ENCODE measurements at places on chromosomes 2 and 18. TPM values are rescaled to one million over a fixed set of nuclear protein-coding genes. Genes with fewer than 3 reads are reported as not detected.

DNA sequence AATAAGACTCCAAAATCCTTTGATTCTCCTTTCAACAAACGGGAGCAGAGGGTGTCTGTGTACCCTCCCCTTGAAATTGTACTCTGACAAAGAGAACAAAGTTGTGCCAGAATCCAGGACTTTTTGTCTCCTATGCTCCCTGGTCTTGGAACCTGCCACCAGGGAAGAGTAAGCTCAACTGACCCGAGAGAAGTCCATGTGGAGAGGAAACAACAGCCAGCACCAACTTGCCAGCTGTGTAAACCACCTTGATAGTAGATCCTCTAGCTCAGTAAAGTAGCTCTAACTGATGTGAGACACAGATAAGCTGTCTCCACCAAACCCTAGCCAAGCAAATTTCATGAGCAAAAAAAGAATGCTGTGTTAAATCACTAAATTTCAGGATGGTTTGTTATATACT, 46.9 kb downstream of the LNPK start:
- DNase-seq, result no peak

DNA sequence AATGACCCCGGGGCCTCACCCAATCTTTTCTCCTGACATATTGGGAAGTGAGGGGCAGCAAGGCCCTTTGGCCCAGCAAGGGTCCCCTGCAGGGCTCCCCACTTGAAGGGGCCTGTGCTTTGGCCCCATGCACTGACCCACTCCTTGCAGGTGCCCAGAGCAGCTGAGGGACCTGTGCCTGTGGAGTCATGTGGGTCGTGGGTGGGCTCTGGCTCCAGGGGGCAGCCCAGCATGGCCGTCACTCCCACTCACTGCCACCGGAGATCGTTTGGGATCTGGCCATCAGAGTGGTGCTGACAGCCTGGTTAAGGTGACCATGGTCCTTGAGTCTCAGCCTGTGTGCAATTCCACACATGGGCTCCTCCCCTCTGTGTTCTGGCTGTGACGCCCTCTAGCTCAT, 31.7 kb upstream of the APCDD1 start:
- DNase-seq, result no peak

The MYOM1 gene
- 41.9 TPM for total RNA-seq

DNA sequence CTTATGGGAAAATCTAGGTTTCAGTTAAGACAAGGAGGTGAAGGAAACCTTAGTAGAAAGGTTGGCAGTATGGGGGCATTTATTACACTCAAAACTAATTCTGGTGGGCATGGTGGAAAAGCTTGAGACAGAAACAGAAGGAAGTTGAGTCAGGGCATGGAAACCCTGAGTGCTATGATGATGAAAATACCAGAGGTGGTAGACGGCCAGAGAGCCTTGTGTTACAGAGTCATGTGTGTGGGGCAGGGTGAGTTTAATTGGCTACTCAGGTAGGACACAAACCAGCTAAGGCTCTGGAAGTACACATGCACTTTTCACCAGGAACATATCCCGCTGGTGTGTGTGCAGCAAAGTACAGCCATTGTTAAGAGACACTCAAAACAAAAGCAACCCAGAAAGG, 20.7 kb upstream of the FAM136A start:
- DNase-seq, result no peak

The EPB41L3 gene
- 52.3 TPM for total RNA-seq

- no peak for DNase-seq
Observed at GRCh38 chr18:2050702-2051201, 520.6 kb downstream of the METTL4 start.

GRCh38 chr18:58611395-58612131, 17.3 kb downstream of the ALPK2 start:
- DNase-seq, result no peak

GRCh38 chr2:29620890-29621289, 300.5 kb downstream of the ALK start:
- no peak for DNase-seq

- no peak for DNase-seq
Observed at GRCh38 chr2:207600231-207600630, 25.0 kb downstream of the METTL21A start.

- no peak for DNase-seq
Observed at GRCh38 chr2:133434959-133435668, 133.1 kb downstream of the NCKAP5 start.

- DNase-seq, result peak; percentile 73
Observed at GRCh38 chr2:24435391-24436316, 55.4 kb upstream of the NCOA1 start.

- DNase-seq, result no peak
Observed at GRCh38 chr2:118190474-118190873, 102.2 kb downstream of the INSIG2 start.

The TMEM200C gene
- total RNA-seq, result 2.2 TPM

GRCh38 chr2:228767196-228767595, 503.9 kb downstream of the PID1 start:
- DNase-seq, result no peak

GRCh38 chr2:25421820-25422411, 80.2 kb upstream of the DNMT3A start:
- DNase-seq, result no peak

DNA sequence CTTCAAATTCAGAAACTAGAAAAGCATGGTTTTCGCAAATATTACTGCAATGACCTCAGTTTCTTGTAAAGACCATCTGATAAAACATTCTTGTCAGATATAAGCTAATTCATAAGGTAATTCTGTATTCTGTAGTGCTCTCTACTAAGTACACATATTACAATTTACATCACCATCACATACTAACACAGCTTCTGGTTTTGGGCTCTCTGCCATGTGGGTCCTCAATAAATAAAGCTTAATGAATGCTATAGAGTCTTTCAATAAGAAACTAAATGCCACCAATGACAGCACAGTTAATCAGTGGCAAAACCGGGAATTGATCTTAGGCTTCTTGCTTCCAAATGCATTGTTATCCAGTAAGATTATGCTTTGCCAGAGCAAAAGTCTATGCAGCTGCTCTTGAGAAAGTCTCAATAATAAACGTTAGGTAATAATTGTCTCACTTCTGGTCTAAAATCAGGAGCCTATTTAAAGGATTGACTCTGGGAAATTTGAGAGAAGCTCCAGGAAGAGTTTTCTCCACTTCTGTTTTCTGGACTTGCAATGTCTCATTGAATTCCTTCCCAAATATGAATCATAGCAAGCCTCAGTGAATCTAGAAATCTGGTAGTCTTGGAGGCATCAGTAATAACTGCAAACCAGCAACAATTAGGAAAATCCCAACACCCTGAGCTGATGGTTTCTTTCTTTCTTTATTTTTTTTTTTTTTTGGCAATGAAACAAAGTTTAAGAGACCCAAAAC, 67.9 kb upstream of the RAPGEF4 start:
- DNase-seq, result no peak

The TCF23 gene
- 0.85 TPM for total RNA-seq

GRCh38 chr18:8814206-8814605, 108.8 kb downstream of the MTCL1 start:
- DNase-seq, result no peak

The GRHL1 gene
- total RNA-seq, result 15.9 TPM

The MOGAT1 gene
- not detected for total RNA-seq

GRCh38 chr2:178498137-178498536, 17.9 kb downstream of the PLEKHA3 start:
- DNase-seq, result no peak

- DNase-seq, result no peak
Observed at GRCh38 chr18:77208964-77209363, 40.7 kb upstream of the GALR1 start.

The KLHL14 gene
- 1.5 TPM for total RNA-seq

- DNase-seq, result no peak
Observed at GRCh38 chr18:44835703-44836102, 155.0 kb downstream of the SETBP1 start.

The KCNJ3 gene
- total RNA-seq, result 2.3 TPM

The TTL gene
- 37.2 TPM for total RNA-seq

- no peak for DNase-seq
Observed at GRCh38 chr2:110816404-110817365, 84.3 kb downstream of the ACOXL start.

DNA sequence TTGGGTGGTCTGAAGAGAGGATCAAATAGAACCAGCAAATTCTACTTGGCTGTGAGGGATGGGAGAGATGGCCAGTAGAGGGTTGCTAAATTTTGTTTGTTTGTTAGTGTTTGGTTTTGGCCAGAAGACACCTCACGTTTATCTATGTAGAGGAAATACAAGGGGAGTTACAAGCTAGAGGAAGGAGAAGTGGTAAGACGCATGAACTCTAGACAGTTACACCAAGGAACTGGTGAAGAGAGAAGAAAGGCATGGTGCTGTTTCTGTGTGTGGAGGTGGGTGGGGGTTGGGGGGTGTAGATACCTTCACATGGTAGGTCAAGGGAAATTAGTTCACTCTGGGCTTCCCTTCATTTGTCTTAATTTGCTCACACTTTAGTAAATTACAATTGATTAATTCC, 25.6 kb downstream of the RASGRP3 start:
- no peak for DNase-seq

DNA sequence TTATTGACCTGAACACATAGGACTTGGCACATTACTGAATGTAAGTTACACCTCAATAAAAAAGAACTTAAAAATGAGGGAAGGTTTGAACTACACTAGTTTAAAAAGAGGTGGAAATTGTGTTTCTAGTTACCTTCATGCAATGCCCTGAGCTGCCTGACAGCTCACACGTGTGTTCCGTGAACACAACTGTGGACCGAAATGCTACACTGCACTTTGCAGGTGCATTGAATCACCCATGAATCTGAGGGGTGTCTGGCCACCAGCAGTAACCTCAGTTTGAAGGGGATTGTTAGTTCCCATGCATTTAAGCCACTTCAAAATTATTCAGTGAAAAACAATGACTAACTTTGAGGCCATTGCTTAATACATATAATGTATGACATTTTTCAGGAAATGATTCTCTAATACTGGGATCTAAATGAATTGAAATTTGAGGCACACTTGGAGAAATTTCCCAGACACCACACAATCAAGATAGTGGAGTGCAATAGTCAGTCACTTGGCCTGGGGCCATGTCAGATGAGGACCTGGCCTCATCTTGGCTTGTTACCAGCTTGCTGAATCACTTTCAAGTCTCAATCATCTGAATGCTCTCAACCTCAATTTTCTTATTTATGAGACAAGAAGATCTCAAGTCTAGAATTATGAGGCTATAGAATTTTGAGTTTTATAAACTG, 59.3 kb downstream of the MYL12B start:
- no peak for DNase-seq

DNA sequence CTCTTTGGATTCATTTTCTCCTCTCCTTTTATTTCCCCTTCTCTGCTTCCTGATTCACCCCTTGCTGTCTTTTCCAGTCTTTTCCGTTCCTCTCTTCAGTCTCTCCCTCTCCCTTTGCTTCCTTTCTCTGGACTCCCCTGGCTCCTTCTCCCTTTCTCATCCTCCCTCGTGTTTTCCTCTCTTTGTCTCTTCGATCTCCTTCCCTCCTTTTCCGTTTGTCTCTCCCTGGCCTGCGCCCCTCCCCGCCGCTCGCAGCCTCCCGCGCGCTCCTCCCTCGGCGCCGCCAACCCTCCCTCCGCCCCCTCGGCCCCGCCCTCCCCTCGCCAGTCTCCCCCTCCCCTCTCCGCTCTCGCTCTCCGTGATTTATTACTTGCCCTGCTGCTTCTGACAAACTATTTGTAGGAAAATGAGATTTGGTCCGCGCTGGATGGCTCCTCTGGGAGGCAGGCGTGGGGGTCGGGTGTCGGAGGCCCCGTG, 46.0 kb upstream of the PAX8 start:
- DNase-seq, result peak; percentile 72

DNA sequence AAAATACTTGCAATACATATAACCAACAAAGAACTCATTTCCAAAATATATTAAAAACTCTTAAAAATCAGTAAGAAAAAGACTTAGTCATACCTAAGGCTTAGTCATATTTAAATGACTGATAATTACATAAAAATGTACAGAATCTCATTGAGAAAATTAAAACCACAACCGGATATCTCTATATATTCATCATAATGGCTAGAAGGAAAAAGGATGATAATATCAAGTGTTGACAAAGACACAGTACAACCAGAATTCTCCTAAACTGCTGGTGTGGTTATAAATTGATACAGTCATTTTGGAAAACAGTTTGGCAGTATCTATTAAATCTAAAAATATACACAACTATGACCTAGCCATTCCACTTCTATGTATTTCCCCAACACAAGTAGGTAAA, 27.1 kb upstream of the IHH start:
- DNase-seq, result no peak

The MAPK4 gene
- total RNA-seq, result 3.6 TPM

The SLC9A4 gene
- 2.9 TPM for total RNA-seq

- DNase-seq, result no peak
Observed at GRCh38 chr2:24054366-24055010, 4.9 kb downstream of the FKBP1B start.

- no peak for DNase-seq
Observed at GRCh38 chr2:219309278-219309677, at the start of gene PTPRN. TSS of gene PTPRN (minus strand) at chr2:219309401. CDS start at chr2:219309332, 69 bp downstream.

DNA sequence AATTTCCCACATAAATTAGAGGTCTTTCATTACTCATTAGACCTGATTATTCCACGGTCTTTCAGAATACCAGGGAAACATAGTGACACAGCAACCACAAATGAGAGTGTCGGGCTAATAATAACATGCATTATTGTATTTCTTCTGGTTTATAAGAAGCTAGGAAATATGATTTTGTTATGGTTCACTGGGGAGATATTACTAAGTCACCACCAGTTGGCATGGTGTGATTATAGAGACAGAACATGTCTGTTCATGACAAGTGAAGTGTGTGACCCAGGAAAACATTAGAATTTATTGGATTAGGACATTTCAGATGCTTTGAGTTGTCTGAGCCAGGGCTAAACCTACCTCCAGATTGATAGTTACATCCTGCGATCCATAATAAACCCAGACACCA, 494.4 kb downstream of the FBXO15 start:
- DNase-seq, result no peak

The ZNF385B gene
- total RNA-seq, result 2.5 TPM

The UGT1A6 gene
- 17.6 TPM for total RNA-seq

DNA sequence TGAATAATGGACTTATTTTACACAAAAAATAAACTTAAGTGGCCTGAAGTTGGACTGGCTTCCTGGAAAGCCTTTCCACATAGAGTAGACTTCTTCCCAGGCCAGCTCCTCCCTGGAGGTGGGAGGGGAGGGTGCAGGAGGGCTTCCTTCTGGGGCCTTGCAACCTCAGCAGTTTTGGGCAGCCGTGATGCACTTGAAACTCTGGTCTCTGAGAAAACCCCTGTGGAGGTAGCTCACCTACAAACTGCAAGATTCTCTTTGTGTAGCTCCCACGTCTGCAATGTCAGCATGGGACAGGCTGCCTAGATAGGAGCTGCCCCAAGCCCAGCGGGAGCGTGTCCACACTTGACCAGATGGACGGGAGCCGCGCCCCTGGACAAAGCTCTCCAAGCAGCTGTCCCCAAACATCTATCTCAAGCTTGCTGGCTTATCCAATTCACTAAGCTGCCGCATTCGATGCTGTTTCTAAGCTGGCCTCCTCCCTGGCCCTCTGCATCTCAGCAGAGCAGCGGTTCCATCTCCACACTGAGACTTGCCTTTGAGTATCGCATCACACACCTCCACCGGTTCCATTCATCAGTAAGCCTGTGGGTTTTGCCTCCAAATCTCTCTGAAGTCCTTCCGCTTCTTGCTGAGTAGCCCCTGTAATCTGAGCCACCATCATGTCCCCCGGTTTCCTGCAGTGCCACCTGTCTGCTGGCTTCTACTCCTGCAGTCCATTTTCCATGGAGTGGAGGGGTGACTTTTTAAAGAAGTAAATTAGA, 1.6 kb upstream of the LPIN1 start:
- DNase-seq, result no peak

The TNFAIP6 gene
- total RNA-seq, result 34.1 TPM

All from urinary bladder (tissue), 4 donors.